Activated CD4-positive, alpha-beta T cell treated with anti-CD3 and anti-CD28 coated beads for 36 hours (primary cell): ENCODE measurements at places on chromosomes 13 and 19.

GRCh38 chr13:38755793-38756192, 68.9 kb downstream of the FREM2 start:
- DNase-seq: no peak

DNA sequence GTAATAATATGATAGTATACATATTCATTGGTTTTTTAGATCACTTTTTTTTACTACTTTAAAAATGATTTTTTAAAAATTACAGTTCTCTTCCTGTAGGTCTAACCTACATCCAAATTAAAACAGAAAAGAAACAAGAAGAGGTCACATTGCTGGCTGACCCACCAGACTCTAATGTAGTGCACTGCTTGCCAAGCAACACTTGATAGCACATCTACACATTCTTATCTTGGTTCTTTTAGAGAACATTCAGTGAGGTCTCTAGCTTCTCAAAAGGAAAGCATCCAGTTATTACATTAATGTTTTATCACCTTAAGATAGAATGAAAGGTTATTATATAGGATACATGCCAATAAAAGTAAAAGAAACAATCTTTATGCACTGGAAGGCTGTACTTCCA, 35.6 kb downstream of the NDFIP2 start:
- no peak for DNase-seq

GRCh38 chr13:80633251-80633650, 292.3 kb upstream of the SPRY2 start:
- DNase-seq: no peak

DNA sequence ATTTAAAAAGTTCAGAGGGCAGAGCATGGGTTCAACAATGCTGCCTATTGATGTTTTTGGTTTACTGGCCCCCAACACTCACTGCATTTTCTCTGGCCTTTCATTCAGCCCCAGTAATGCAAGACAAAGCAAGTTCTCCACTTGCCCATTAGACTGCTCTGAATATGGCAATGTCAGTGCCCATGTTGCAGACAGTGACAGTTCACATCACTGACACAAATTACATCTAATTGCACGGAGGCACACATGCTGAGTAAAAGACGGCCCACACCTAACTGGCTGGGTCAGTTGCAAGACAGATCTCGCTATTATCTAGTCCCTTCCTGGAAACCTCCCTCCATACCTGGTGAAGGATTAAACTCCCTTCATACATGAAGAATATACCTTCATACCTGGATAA, 54.0 kb downstream of the ENOX1 start:
- DNase-seq: no peak

- no peak for DNase-seq
Observed at GRCh38 chr13:99056381-99057014, 78.6 kb upstream of the DOCK9 start.

GRCh38 chr19:43723588-43723987, 7.7 kb downstream of the IRGC start:
- DNase-seq: peak; percentile 28
